NCI-H1092 treated with DMSO at 0.1 percent for 48 hours (cell line): ENCODE measurements at places on chromosomes 16 and 17.

GRCh38 chr16:21600031-21600773, 825 bp downstream of the METTL9 start:
- DNase-seq = peak; percentile 26

- no peak for DNase-seq
Observed at GRCh38 chr16:28318042-28318744, 25.9 kb downstream of the SBK1 start.

- no peak for DNase-seq
Observed at GRCh38 chr16:78755751-78756661, 656.6 kb downstream of the WWOX start.

GRCh38 chr16:13906168-13907089, 13.5 kb upstream of the ERCC4 start:
- DNase-seq = no peak

DNA sequence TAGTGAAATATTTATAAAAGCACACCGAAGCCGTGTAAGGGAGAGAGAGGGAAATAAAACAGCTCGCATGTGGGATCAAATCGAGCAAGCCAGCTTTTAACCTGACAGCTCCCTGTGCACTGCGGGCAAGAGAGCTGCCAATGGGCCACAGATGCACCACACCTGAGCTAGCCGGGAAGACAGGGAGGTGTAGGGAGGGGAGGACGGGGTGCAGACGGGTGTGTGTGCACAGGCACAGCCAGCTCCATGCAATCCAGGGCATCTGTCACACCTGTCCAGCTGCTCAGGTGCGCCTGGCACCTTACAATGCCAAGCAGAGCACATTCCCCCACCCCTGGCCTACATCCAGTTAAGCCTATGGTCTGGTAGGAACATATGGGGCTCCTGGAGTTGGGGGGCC, 70.0 kb downstream of the C16orf78 start:
- DNase-seq = no peak

DNA sequence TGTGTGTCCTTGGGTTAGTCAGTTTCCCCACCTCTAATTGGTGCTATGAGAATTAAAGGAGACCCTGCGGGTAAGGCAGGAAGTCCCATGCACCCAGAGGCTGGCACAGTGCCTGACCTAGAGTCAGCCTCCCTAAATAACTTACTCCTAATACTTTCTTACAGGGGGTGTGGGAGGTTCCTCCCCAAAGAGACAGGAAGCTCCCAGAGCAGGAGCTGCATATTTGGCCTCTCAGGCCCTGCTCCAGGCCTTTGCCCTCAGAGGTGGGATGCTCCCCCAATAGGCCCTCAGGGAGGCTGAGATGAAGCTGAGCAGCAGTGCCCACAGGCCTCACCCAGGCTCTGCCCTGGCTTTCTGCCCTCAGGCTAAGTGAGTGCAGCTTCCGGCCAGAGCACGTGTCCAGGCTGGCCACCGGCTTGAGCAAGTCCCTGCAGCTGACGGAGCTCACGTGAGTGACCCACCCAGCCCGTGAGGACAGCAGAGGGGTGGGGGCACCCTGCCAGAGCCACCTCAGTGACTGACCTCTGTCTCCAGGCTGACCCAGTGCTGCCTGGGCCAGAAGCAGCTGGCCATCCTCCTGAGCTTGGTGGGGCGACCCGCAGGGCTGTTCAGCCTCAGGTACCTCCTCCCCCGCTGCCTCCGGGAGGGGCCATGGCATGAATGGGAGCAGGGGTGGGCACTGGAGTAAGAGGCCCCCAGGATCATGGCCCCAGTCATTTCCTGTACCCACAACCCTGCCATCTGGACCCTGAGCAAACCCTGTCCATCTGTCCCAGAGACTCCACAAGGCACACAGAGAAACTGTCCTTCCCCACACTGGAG, 31.1 kb upstream of the CPNE2 start:
- no peak for DNase-seq

DNA sequence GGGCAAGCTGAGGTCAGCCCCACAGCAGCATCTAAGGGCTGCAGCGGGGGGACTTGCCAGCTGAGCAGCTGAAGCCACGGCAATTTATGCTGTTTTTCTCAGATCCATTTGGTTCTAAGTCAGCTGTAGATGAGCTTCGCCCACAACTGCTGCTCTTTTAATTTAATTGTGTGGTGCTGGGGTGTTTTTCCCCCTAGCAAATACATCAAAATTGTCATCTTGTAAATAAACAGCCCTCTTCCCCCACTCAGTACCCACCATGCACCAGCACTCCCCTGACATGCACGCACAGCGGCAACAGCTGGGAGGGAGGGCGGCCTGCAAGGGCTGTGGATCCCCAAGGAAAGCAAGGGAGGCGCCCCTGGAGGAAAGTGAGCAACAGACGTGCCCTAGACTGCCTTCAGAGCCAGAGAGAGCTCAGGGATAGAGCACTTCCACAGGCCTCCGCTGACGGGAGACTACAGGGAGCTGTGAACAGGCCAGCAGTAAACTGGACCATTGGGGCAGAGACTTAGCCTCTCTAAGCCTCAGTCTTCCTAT, 149.5 kb downstream of the TMEM132E start:
- DNase-seq = no peak

GRCh38 chr16:58651965-58652348, 22.3 kb upstream of the CNOT1 start:
- no peak for DNase-seq

- no peak for DNase-seq
Observed at GRCh38 chr16:68450741-68451255, 2.5 kb upstream of the SMPD3 start.

GRCh38 chr17:63282455-63282854, 163.7 kb downstream of the CYB561 start:
- no peak for DNase-seq

DNA sequence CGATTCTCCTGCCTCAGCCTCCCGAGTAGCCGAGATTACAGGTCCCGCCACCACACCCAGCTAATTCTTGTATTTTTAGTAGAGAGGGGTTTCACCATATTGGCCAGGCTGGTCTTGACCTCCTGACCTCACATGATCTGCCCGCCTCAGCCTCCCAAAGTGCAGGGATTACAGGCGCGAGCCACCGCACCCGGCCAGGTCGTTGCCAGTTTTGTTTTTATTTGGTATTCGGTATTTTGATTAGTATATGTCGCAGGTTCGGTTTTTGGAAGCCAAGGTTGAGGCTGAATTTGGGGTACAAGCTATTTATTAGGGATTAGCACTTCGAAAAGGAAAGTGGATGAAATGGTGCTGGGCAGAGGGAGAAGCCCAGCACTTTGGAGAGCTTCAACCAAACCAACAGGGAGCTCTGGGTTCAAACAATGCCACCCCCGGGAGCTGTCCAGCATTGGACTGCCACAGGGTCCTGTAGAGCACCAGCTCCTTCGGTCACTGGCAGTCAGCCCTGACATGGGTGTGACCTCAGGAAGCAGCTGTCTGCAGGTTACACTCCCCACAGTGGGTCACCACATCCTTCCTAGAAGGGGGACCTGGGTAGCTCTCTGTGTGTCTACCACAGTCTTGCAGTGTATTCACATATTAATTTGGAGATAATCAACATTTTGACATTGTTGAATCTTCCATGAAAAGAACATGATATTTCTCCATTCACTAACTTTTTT, 1.5 kb upstream of the CLEC10A start:
- no peak for DNase-seq

- DNase-seq = no peak
Observed at GRCh38 chr16:31276600-31276999, 16.8 kb downstream of the ITGAM start.

DNA sequence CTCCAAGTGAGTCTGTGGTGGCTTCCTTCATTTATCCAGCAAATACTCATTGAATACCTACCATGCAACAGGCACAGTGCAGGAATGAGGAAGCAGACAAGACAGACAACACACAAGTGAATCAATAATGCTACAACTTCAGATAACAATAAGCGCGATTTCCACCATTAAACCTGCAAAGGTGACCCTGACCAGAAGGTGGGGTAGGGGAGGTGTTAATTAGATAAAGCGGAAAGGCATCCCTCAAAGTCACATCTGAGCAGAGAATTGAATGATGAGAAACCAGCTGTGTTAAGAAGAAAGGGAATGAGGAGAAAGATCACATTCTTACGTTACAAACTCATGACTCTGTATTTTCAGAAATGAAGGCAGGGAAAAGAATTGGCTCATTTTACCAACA, 26.3 kb downstream of the ZZEF1 start:
- no peak for DNase-seq

DNA sequence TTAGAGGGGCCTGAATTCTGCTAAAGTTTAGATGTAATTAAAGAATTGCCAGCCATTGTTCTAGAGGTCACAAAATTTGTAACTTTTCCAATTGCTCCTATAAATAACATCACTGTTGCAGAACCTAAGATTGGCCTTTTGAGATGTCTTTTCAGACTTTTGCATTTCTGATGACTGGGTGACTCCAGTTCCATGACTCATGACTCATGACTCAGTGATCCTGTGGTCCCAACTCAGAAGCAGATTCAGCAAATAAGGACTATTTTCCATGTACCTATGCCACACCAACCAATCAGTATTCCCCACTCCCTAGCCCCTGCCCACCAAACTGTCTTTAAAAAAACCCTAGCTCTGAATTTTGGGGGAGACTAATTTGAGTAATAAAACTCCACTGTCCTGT, 740.9 kb downstream of the CDH8 start:
- DNase-seq = no peak

- no peak for DNase-seq
Observed at GRCh38 chr16:78461496-78462287, 362.2 kb downstream of the WWOX start.

GRCh38 chr16:89009343-89010209, 32.6 kb upstream of the CBFA2T3 start:
- DNase-seq = no peak

DNA sequence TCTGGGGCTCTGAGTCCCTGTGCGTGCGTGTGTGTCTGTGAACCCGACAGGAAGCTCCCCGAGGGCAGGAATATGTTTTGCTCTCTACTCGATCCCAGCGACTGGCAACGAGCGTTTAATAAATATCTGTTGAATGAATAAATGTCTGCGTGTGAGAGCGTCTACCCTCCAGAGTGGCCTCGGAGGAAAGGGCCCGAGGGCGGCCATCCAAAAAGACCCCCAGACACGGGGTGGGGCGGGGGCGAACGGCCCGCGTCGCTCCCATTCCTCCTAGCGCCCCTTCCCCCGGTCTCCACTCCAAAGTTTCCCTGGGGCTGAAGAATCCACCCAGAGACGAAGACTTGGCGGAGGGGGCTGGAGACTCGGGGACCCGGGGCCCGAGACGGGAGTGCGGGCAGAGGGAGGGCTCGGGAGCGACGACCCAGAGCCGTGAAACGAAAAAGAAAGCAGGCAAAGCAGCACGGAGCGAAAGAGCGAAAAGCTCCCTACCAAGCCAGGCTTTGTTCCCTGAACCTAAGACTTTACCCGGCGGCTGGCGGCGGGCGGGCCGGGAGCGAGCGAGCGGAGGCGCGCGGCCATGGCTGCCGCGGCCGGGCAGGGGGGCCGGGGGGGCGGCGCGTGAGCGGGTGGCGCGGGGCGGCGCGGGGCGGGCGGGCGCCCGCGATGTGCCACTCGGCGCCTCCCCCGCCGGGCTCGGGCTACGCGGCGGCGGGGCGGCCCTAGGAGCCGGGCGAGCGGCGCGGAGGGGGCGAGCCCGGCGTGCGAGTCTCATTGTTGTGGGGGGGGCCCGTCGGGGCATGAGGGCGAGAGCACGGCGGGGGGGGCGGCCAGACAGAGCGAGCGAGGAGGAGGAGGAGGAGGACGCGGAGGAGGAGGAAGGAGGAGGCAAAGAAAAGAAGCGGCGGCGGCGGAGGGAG, at the start of gene MLLT6:
TSS of gene MLLT6 (plus strand) at position 668 of the 917 bp plus-strand sequence. CDS start 360 bp downstream, outside the sequence.
- DNase-seq = peak; percentile 75

DNA sequence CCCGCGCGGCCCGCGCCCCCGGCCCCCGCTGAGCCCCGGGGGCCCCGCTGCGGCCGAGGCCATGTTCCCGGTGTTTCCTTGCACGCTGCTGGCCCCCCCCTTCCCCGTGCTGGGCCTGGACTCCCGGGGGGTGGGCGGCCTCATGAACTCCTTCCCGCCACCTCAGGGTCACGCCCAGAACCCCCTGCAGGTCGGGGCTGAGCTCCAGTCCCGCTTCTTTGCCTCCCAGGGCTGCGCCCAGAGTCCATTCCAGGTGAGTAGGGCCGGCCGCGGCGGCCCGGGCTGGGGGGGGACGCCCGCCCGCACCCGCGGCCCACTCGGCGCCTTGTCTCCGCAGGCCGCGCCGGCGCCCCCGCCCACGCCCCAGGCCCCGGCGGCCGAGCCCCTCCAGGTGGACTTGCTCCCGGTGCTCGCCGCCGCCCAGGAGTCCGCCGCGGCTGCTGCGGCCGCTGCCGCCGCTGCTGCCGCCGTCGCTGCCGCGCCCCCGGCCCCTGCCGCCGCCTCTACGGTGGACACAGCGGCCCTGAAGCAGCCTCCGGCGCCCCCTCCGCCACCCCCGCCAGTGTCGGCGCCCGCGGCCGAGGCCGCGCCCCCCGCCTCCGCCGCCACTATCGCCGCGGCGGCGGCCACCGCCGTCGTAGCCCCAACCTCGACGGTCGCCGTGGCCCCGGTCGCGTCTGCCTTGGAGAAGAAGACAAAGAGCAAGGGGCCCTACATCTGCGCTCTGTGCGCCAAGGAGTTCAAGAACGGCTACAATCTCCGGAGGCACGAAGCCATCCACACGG, 504 bp downstream of the MAZ start:
- DNase-seq = peak; percentile 78

DNA sequence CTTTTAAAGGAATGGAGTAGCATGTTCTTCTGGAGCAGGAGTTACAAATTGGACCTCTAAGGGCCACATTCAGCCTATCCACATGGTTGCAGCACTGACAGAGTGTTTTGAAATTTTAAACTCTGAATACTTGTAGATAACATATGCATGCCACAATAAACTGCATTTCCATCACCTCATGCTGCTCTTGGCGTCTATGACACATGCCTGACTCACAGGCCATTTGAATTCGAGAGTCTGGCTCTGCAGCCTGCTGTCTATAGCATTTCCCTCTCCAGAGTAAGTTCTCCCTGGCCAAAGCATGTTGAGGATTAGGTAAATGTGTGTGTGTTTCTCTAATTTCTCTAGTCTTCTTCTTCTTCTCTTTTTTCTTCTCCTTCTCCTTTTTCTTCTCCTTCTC, 28.7 kb upstream of the MYOCD start:
- no peak for DNase-seq

GRCh38 chr16:68275611-68276191, 11.4 kb downstream of the SLC7A6 start:
- no peak for DNase-seq

DNA sequence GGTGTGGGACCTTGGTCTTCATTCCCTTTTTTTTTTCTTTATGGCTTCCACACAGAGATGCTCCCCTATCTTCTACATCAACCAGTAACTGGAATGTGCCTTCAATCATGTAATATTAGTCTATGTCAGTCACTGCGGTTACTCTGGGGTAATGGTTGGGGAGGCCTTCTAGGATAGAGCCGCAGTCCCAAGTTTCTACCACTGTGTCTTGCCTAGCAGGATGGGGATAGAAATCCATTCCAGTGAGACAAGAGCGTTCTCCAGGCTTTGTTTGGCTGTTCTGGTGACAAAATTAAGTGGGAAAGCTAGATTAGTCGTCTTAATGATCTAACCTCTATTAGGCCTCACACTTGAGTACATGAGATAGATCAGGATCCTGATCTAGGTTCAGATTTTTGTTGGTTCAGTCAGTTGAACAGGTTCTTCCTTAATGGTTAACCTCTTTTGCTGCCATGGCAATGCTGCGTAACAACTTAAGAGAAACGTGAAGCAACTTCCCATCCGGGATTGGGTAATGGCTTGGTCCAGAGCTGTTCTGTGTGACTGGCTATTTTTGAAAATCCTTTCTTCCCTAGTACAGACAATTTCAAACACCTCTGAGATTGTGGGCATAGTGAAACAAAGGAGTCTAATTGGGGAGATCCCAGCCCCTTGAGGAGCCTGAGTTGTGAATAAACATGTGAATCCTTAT, 8.7 kb downstream of the MSL1 start:
- DNase-seq = no peak

GRCh38 chr16:9484881-9485280, 393.4 kb downstream of the HAPSTR1 start:
- no peak for DNase-seq
